Large intestine (tissue), 12 donors: ENCODE measurements at places on chromosomes 12 and 14.
A peak's percentile ranks its signal among the peaks of the same experiment; 100 is the strongest.

DNA sequence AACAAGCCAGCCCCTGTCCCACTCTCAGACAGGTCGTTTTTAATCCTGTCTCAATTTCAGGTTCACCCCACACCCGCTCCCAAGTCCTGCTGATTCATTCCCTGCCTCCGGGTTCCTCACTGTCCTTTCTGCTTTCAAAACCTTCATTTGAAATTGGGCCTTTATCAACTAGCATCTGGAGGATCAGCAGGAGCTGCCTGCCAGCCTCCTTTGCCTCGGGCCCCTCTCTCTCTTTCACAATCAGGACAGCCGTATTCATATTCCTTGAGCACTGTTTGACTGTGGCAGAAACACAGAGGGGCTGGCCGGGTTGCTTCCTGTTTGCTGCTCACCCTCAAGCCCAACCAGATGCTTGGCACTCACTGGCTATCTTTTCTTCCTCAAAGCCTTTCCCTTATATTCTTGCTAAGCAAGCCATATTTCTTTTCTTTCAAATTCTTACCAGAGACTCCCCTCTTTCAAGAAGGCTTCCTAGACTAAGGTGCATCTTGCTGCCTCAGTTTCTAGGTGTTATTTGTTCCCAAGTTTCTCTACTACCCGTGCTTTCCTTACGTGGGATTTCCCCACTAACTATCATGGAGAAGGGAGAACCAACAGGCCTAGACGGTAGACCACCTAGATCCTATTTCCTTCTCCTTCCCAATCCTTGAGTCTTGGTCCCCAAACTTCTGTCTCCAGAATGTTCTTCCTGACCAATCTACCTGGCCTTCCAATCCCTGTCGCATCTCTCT is 3.0 kb downstream of the GALNT6 start:
- DNase-seq, result no peak
- no peak overlapping the region for H3K27ac ChIP-seq
- H3K4me3 ChIP-seq, result no peak overlapping the region
- peaks cover 9% of the 10 kb centered on the region for H3K27me3 ChIP-seq
- H3K36me3 ChIP-seq, result peaks cover 3% of the 10 kb centered on the region

DNA sequence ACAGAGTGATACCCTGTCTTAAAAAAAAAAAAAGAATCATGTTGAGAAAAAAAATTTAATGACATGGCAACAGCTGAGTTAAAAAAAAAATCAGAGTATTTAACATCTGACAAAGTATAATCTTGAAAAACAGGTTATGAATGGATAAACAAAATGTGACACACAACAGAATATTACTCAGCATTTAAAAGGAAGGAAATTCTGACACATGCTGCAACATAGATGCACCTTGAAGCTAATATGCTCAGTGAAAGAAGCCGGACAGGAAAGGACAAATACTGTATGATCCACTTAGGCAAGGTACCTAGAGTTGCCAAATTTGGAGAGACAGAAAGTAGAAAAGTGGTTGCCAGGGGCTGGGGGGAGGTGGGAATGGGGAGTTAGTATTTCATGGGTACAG is 19.4 kb upstream of the EIF2B2 start:
- no peaks in the 10 kb centered on the region for H3K36me3 ChIP-seq
- peaks cover 5% of the 10 kb centered on the region for H3K4me1 ChIP-seq
- H3K4me3 ChIP-seq, result no peak overlapping the region

- peak overlapping the region; percentile 30 for H3K4me3 ChIP-seq
- no peaks in the 10 kb centered on the region for H3K27me3 ChIP-seq
- peaks cover 35% of the 10 kb centered on the region for H3K4me1 ChIP-seq
- DNase-seq, result peak; percentile 41
These were observed 119.2 kb upstream of the EVL start for GRCh38 chr14:99945732-99946651.

DNA sequence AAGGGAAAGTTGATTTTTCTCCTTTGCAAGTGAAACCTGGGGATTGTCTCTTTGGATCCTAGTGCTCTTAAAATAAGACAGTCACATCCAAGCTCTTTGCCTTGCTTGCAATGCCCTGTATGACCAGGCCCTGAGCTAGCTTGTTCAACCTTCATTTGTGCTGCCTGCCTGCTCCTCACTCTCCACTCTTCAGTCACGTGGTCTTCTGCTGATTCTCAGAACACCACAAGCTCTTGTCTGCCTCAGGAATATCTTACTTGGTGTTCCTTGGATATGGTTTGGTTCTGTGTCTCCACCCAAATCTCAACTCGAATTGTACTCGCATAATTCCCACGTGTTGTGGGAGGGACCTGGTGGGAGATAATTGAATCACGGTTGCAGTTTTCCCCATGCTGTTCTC is 318.7 kb downstream of the RMST start:
- H3K4me3 ChIP-seq, result no peak overlapping the region
- no peaks in the 10 kb centered on the region for H3K36me3 ChIP-seq
- no peaks in the 10 kb centered on the region for H3K4me1 ChIP-seq
- H3K27me3 ChIP-seq, result no peaks in the 10 kb centered on the region
- no peak overlapping the region for H3K27ac ChIP-seq
- no peak for DNase-seq

GRCh38 chr14:70947739-70948138 is 40.5 kb downstream of the PCNX1 start:
- H3K27me3 ChIP-seq, result no peaks in the 10 kb centered on the region
- no peak overlapping the region for H3K4me3 ChIP-seq
- H3K27ac ChIP-seq, result no peak overlapping the region
- no peaks in the 10 kb centered on the region for H3K4me1 ChIP-seq
- H3K36me3 ChIP-seq, result peaks cover 29% of the 10 kb centered on the region

- DNase-seq, result no peak
- H3K27me3 ChIP-seq, result no peaks in the 10 kb centered on the region
- no peak overlapping the region for H3K27ac ChIP-seq
- no peak overlapping the region for H3K4me3 ChIP-seq
- no peaks in the 10 kb centered on the region for H3K4me1 ChIP-seq
- peaks cover 24% of the 10 kb centered on the region for H3K36me3 ChIP-seq
These were observed 32.8 kb downstream of the GTF2A1 start for GRCh38 chr14:81187832-81188522.

- H3K27ac ChIP-seq, result peak overlapping the region; percentile 56
- H3K36me3 ChIP-seq, result no peaks in the 10 kb centered on the region
- no peak for DNase-seq
- H3K4me1 ChIP-seq, result peaks cover 3% of the 10 kb centered on the region
- H3K27me3 ChIP-seq, result no peaks in the 10 kb centered on the region
These were observed 180.9 kb downstream of the RAD51B start for GRCh38 chr14:68000511-68000910.

DNA sequence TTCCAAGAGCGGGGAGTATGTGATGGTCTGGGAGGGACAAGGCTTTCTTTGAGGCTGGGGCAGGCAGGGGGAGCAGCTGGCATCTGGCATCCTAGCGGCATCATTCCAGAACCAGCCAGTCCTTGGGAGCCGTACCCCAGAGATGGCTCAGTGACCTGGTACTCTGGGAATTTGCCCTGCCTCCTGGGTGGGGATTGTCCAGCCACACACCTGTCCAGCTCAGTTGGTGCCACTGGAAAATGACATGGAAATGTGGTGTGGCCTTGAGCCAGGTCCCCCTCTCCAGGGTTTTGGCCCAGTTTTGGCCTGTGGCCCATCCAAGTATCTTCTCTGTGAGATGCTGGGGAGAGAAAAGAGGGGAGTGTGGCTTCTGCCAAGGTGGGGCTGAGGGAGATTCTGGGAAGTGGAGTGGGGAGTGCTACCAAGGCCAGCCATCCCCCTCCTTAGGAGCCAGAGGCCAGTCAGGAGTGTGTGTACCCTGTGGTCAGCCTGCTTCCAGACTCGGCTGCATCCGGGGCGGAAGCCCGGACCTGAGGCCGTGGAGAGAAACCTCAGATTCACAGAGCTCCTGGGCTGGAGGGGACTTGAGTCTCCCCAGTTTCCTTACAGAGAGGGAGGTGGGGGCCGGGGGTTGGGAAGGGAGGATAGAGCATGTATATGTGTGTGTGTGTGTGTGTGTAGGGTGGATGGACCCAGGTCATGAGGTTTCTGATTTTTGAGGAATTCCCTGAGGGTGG is 14.7 kb upstream of the KRT80 start:
- peaks cover 37% of the 10 kb centered on the region for H3K4me1 ChIP-seq
- H3K36me3 ChIP-seq, result no peaks in the 10 kb centered on the region
- no peak overlapping the region for H3K27ac ChIP-seq
- H3K27me3 ChIP-seq, result peaks cover 3% of the 10 kb centered on the region
- H3K4me3 ChIP-seq, result no peak overlapping the region

GRCh38 chr14:105271224-105271890 is 23.0 kb downstream of the BTBD6 start:
- DNase-seq, result no peak
- H3K27ac ChIP-seq, result no peak overlapping the region
- no peaks in the 10 kb centered on the region for H3K27me3 ChIP-seq

DNA sequence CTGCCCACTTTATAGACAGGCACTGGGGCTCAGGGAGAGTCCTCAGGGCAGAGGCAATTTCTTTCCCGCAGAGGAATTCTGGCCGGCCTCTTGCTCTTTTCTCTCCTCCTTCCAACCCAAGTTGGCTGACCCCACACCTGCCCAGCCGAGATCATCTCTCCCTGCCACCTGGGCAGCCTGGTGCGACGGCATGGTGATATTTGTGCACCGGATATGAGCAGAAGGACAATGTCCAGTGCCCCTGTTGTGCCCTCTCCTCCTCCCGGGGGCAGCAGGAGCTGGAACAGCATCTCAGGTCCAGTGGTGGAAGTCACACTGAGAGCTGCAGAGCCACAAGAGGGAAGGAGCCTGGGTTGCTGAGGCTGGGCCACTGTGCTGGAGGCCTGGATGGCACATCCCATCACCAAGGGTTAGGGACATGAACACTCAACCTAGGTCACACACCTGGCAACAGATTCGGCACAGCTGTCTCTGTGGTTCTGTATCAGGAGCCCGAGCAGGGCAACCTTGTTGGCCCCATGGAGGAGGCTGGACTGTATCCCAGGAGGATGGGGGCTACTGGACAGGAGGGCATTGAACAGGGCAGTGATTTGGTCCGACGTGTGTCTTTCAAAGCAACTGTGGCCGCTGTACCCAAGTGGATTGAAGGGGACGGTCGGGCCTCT is 57.7 kb upstream of the DIO3 start:
- H3K27ac ChIP-seq, result no peak overlapping the region
- H3K4me3 ChIP-seq, result no peak overlapping the region
- H3K36me3 ChIP-seq, result no peaks in the 10 kb centered on the region

DNA sequence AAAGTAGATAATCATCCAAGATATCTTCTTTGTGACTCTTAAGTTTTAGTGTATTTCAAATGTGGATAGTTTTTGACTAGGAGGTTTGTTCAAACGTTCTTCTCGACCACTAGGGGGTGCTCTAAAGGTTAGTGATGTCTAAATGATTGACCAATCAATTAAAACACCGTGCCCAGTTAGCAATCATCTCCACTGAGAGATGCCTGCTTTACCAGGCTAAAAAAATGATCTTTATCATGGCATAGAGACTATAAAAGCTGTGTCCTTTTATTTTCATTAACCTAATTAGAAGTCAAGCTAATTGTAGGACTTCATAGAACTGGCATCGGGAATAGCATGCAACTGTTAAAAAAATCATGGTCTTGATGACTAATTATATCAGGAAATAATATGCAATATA is 153.9 kb downstream of the PRKCH start:
- H3K4me3 ChIP-seq, result no peak overlapping the region
- H3K27me3 ChIP-seq, result no peaks in the 10 kb centered on the region
- no peaks in the 10 kb centered on the region for H3K4me1 ChIP-seq
- no peak overlapping the region for H3K27ac ChIP-seq

DNA sequence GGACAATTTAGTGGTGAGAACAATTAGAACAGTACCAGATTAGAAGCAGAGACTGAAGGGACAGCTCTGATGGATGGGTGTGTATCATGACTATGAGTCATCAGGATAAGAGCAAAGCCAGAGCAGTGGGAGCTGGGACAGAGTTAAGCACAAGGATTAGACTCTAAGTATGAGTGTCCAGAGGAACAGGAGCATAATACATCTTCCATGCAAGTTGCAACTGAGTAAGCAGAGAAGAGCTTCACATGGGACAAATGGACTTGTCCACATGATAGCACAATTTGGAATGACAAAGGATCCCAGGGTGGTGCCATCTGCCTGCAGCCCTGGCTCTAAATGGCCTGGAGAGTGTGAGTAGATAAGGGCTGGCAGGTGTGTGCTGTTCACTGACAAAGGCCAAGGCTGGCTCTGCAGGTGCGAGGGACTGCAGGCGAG is 226.4 kb upstream of the CAND1 start:
- no peaks in the 10 kb centered on the region for H3K4me1 ChIP-seq
- H3K4me3 ChIP-seq, result no peak overlapping the region
- DNase-seq, result peak; percentile 39
- peaks cover 2% of the 10 kb centered on the region for H3K27me3 ChIP-seq

DNA sequence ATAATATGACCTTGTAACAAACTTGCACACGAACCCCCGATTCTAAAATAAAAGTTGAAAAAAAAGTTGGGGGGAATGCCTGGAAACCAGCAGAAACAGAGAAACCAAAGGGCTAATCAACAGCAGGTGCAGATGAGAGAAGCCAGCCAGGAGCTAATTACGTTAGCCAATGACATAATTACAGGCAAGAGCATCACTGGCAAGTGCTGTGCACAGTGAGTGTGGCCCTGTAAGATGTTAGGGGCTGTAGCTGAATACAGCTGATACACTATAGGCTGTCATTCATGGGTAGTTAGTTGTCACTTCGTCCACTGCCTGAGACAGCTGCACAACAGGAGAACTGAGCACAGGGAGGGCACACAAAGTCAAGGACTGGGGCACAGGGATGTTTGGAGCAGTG is 7.3 kb upstream of the FGF23 start:
- DNase-seq, result no peak
- no peak overlapping the region for H3K27ac ChIP-seq
- no peaks in the 10 kb centered on the region for H3K27me3 ChIP-seq
- H3K4me3 ChIP-seq, result no peak overlapping the region

DNA sequence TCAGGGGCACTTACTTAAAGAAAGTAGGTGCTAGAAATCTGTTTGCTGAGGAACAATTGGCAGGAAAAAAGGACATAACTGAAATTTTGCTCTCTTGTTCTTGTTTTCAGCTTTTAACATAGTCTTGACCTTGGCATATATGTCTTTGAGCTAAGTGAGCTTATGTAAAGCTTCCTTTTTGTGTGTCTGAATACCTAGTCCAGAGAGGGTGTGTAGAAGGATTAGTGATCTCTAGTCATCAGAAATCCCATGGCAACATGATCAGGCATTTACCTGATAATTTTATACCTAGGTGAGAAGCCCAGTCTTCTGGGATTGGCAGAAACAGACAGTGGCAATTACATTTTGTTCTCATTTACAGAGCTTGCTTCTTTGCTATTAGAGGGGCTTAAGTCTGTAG is 166.1 kb downstream of the SNAPC1 start:
- DNase-seq, result no peak
- no peak overlapping the region for H3K4me3 ChIP-seq
- no peak overlapping the region for H3K27ac ChIP-seq
- H3K36me3 ChIP-seq, result no peaks in the 10 kb centered on the region
- no peaks in the 10 kb centered on the region for H3K27me3 ChIP-seq

GRCh38 chr12:106434526-106434925 is 77.0 kb downstream of the POLR3B start:
- no peaks in the 10 kb centered on the region for H3K4me1 ChIP-seq
- no peak overlapping the region for H3K4me3 ChIP-seq
- H3K27me3 ChIP-seq, result no peaks in the 10 kb centered on the region

DNA sequence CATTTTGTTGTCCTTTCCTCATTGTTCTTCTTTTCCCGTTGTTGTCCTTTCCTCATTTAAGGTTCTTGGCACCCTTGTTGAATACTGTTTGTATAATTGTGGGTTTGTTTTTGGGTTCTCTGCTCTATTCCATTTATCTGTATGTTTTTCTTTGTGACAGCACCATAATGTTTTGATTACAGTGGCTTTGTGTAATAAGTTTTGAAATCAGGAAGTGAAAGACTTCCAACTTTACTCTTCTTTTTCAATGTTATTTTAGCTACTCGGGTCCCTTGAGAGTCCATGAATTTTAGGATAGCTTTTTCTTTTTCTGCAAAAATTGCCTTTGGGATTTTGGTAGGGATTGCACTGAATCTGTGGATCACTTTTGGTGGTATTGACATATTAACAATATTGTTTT is 28.1 kb downstream of the ETNK1 start:
- DNase-seq, result no peak
- peaks cover 8% of the 10 kb centered on the region for H3K36me3 ChIP-seq
- H3K4me1 ChIP-seq, result no peaks in the 10 kb centered on the region
- no peak overlapping the region for H3K27ac ChIP-seq
- H3K27me3 ChIP-seq, result no peaks in the 10 kb centered on the region
